ENCODE measurements at places on chromosomes 5 and 9. TPM values are rescaled to one million over a fixed set of nuclear protein-coding genes. Genes with fewer than 3 reads are reported as not detected.

The GABRG2 gene
- not detected for total RNA-seq

The SRA1 gene
- total RNA-seq, result 42.7 TPM

The GPBP1 gene
- total RNA-seq, result 84.6 TPM

The NUDCD2 gene
- 43.4 TPM for total RNA-seq

The PCDHA3 gene
- total RNA-seq, result not detected

The GGTA1 gene
- total RNA-seq, result not detected

The JAKMIP2 gene
- total RNA-seq, result 8.2 TPM

The TXNDC8 gene
- total RNA-seq, result not detected

The SPATA9 gene
- not detected for total RNA-seq

The TSTD2 gene
- 15.6 TPM for total RNA-seq

The SPOCK1 gene
- not detected for total RNA-seq

The FOXD4 gene
- total RNA-seq, result 0.52 TPM

The SAXO1 gene
- 0.10 TPM for total RNA-seq

All from activated CD8-positive, alpha-beta T cell treated with anti-CD3 and anti-CD28 coated beads, Interleukin-2, amount 10 ng/mL, durations not matched to agents 7 days and 5 days (primary cell).